ENCODE measurements at places on chromosomes 4 and X.

DNA sequence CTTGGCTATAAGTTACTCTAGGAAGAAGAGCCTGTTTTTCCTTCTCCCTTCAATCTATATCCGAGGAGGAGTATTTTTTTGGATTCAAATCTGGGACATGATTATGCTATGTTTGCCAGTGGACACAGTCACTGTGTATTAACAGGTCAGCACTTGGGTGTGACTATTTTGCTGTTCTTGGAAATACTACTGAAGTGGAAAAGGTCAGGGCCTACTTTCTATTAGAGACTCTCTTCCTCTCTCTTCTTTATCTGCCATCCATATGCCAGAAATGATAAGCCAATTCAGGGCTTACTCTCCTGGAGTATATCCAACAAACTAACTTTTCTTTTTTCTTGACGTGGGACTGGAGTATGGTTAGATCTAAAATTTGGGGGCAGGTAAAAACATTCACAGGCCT, 40.5 kb downstream of the MID1IP1 start:
- DNase-seq = no peak

GRCh38 chr4:39758176-39758575, 60.2 kb downstream of the UBE2K start:
- DNase-seq = no peak

- DNase-seq = no peak
Measured at GRCh38 chrX:147228153-147228552, 413.6 kb upstream of the CXorf51A start.

DNA sequence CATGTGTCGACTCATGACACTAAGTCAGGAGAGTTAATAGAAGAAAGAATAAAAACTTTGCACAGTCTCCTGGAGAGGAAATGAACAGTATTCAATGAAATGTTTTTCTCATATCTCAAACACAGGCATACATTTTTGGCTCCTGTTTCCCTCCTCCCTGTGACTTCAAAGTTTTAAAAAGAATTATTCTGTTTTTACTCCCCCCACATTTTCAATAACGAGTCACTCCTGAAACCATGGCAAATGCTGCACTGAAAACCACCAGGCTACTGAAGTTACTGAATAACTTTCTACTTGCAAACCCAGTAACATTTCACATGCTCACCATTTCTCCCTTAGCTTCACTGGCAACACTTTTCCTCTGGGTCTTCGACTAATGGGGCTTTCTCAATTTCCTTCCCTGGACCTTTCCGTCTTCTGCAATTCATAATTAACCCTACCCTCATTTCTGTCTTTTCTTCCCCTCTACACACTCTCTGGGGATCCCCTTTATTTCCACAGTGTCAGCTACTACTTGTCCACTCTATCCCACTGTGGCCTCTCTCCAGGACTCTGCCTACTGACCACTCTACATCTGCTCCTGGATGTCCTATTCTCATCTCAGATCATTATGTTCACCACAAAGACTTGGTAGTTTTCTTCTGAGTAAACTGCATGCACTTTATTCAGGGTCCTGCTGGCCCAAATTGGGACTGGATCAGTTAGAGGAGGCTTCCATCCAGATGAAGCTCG, 225.8 kb upstream of the ETNPPL start:
- DNase-seq = no peak

DNA sequence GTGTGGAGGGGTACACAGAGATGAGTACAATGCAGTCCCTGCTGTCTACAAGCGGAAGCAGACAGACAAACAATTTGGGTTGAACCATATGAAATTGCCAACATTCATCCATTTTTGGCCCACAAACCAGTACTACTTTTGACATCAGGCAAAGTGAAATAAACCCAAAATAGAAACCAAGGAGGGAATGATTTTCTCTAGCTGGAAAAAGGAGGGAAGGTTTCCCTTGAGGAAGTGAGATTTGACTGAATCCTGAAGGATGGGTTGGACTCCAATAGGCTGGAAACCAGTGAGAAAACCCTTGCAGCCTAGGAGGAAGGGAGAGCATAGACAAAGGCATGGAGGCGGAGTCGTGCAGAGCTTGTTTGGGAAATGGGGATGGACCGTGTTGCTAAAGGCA, 63.5 kb upstream of the PJA1 start:
- DNase-seq = no peak

DNA sequence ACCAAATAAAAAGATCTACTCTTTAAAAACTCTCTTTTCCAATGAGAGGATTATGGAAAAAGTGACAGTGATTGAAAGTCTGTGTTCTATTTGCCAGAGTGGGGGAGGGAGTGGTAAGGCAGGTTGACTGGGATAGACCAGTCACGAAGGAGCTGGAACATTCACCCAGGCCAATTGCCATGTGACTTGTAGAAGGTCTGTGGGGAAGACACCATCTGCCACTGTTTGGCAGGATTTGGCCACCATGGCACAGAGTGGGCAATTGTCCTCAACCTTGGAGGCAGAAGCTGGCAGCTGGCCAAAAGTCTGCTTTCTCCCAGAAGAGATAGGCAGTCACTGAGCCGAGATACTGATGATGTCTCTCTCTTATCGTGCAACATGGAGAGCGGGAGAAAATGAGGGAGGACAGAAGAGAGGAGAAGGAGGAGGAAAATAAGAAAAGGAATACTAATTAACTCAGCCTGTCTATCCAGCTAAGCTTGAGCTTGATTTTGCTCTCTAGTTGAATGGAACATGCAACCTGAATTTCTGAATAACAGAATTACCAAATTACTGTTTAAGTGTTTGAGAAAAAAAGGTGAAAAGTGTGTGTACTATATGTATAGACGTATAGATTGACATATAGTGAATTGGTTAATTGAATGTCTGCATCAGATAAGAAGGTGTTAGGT, 267.1 kb downstream of the ARHGAP24 start:
- DNase-seq = no peak

- no peak for DNase-seq
Measured at GRCh38 chr4:16032396-16032770, 51.4 kb downstream of the PROM1 start.

- DNase-seq = no peak
Measured at GRCh38 chr4:36024901-36025660, 219.2 kb downstream of the ARAP2 start.

GRCh38 chr4:182809417-182810102, 107.6 kb downstream of the DCTD start:
- no peak for DNase-seq

GRCh38 chr4:25433966-25434827, 57.1 kb downstream of the ANAPC4 start:
- DNase-seq = no peak

GRCh38 chr4:150579551-150580234, 2.3 kb upstream of the MAB21L2 start:
- DNase-seq = no peak

GRCh38 chr4:18291256-18291655, 269.7 kb upstream of the LCORL start:
- DNase-seq = no peak

- no peak for DNase-seq
Measured at GRCh38 chr4:86497980-86498862, 95.9 kb upstream of the PTPN13 start.

GRCh38 chr4:102616636-102617035, 115.5 kb downstream of the NFKB1 start:
- DNase-seq = no peak

DNA sequence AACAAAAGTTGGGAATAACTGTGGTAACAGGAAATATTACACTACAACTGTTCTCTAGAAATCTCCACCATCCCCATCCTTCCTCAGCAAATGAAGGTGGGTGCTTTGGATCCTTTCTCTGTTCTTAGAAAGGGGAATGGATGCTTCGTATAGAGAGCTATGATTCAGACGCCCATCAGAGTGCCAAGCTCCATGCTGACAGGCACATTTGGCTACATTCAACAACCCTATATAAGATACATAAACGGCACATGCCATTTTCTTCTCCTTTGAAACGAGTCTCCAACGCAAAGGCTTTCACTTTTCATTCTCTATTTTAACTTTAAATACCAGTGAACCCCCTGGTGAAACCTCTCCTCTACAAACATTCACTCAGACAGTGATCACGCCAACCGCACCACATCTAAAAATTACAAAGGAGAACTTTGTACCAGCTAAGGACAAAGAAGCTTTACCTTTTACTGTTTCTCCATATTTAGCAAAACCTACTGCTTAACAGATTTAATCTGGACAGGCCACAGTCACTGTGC, 172.5 kb downstream of the TSPAN5 start:
- DNase-seq = no peak

- no peak for DNase-seq
Measured at GRCh38 chr4:117479673-117480072, 394.3 kb upstream of the TRAM1L1 start.

DNA sequence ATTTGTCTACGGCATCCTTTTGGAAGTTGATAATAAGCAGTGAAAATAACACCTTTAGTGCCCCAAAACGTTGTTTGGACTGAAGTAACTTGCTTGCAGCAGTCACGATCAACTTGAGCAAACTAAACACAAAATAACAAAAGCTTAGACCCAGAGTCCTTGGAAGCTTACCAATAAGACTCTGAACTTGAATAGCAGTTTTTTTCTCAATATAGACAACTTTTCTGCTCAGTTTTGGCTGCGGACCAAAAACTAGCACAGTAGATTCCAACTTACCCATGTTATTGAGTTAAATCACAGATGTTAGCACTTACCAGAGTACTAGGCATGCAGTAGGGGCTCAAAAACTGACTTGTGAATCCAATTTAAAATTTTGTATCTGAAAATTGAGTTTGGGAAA, 746.9 kb downstream of the PCDH19 start:
- no peak for DNase-seq

- no peak for DNase-seq
Measured at GRCh38 chr4:151727365-151727764, 33.4 kb downstream of the GATB start.

- no peak for DNase-seq
Measured at GRCh38 chr4:128810331-128810870, 901 bp downstream of the JADE1 start.

- DNase-seq = no peak
Measured at GRCh38 chrX:43949669-43950068, 23.5 kb downstream of the NDP start.

- DNase-seq = no peak
Measured at GRCh38 chr4:73421708-73422457, 14.1 kb upstream of the AFP start.

DNA sequence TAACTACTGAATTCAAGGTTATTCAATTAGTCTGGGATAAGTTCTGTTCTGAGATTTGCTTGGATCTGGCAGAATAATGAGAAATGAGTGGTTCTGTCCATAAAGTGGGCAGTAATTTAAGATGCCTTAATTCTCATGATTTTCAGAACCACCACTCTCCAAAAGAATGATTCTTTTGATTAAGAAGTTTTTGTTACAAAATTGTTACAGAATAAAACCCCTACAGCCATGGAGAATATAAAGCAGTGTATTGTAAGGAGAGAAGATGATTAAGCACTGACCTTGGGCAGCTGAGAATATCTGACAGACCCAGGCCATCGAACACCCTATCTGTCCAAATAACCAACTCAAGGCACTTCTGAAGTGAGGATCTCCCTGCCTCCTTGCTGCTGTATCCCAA, 12.4 kb downstream of the AMELX start:
- no peak for DNase-seq

- no peak for DNase-seq
Measured at GRCh38 chrX:79515529-79515928, 148.4 kb upstream of the ITM2A start.

GRCh38 chrX:151153086-151153485, 23.3 kb upstream of the GPR50 start:
- DNase-seq = peak; percentile 5

GRCh38 chr4:55926610-55927009, 22.1 kb upstream of the CEP135 start:
- no peak for DNase-seq

GRCh38 chr4:4762909-4763821, 96.3 kb upstream of the MSX1 start:
- peak; percentile 87 for DNase-seq

DNA sequence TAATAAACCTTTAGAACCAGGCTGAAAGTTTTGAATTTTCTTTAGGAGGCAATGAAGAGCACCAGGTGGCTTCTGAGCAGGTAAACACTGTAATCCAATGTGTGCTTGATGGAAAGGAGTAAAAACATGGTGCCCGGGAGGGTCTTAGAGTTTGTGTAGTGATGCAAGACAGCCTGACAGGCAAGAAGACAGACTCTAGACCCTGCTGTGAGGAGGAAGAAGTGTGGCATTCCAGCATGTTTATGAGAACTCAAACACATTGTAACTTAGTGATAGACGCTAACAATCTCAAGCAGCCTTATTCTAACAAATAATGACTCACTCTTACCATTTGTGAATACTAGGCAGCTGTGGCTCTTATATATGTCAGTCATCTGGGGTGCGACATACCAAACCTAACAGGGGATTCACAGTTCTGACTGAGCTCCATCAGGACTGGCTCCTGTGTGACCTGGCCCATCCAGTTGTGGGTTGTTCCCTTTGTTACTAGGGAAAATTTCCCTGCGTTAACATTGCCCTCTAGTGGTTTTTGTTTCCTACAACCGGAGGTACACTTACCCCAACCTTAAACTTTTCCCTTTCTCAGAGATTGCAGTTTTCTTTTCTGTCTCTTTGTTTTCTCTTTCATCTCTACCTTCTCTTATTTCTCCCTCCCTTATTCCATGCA, 53.8 kb downstream of the VSIG4 start:
- peak; percentile 10 for DNase-seq

GRCh38 chr4:152690706-152691651, 11.2 kb upstream of the TMEM154 start:
- DNase-seq = no peak

DNA sequence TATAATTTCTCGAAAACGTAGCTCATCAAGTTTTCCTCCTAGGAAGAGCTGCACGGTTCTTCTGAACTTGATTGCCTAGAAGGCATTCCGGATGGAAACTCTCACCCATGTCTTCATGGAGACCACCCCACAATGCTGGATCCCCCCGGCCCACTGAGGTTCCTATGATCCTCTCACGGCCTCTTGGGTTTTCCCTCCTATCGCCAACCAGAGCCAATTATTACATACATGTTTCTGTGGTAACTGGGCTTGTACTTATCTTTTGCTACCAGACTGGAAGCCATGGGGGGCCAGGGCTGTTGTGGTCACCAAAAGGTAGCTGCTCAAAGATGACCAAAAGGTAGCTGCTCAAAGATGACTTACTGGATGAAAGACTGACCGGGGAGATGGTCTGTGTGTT, 131.5 kb downstream of the AFAP1 start:
- DNase-seq = no peak

GRCh38 chr4:70873216-70873615, 29.0 kb upstream of the MOB1B start:
- DNase-seq = no peak
